H1 (cell line): ENCODE measurements at places on chromosomes 6 and 20. TPM values are rescaled to one million over a fixed set of nuclear protein-coding genes. Genes with fewer than 3 reads are reported as not detected.
A peak's percentile ranks its signal among the peaks of the same experiment; 100 is the strongest.

The ENPP3 gene
- not detected in 2 replicates for total RNA-seq

The FGD2 gene
- 0.19 and 0.32 TPM in 2 replicates for total RNA-seq

GRCh38 chr20:50121858-50122271, 8.9 kb upstream of the UBE2V1 start:
- H3K27me3 ChIP-seq = no peaks in the 10 kb centered on the region
- H3K27ac ChIP-seq = no peak overlapping the region
- H3K4me1 ChIP-seq = no peaks in the 10 kb centered on the region

DNA sequence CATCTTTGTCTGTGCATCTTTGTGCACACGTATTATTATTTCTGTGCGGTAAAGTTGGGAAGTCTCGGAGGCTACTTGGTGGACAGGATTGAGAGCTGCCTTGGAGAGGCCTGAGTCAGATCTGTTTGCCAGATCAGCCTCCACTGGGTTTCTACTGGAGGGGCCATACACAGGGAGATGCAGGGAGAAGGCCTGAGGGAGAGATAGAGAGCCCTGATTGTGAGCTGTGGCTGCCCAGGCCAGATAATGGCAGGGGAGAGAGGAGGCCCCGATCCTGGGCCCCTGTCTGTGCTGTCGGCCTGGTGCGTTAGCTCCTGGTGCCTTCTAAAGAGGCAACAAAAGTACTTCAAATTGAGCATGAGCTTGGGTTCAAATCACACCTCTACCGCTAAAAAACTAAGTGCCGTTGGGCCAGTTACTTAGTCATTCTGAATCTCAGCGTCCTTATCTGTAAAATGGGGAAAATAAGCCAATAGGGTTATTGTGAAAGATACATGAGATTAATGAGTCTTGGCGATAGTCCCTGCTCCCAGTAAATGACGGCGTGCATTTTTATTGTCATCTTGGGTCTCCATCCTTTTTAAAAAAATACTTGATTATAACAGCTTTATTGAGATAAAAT, 27.6 kb upstream of the ADA start:
- H3K36me3 ChIP-seq = no peaks in the 10 kb centered on the region
- H3K27ac ChIP-seq = no peak overlapping the region
- no peaks in the 10 kb centered on the region for H3K27me3 ChIP-seq
- H3K4me1 ChIP-seq = no peaks in the 10 kb centered on the region
- no peak overlapping the region for H3K4me3 ChIP-seq
- no peak for DNase-seq

The GNMT gene
- 1.8 TPM in 2 replicates for total RNA-seq

- no peak overlapping the region for H3K27ac ChIP-seq
- H3K27me3 ChIP-seq = no peaks in the 10 kb centered on the region
- H3K36me3 ChIP-seq = no peaks in the 10 kb centered on the region; the same call in 1 of the 2 replicates
- no peak for DNase-seq
- H3K4me1 ChIP-seq = peaks cover 10% of the 10 kb centered on the region; the same call in 1 of the 2 replicates
- H3K4me3 ChIP-seq = no peak overlapping the region
Measured at GRCh38 chr20:16942756-16943155, 194.6 kb downstream of the OTOR start.

GRCh38 chr6:11538052-11538818, 686 bp downstream of the TMEM170B start:
- peak; percentile 68 for DNase-seq
- H3K4me1 ChIP-seq = no peaks in the 10 kb centered on the region
- H3K27ac ChIP-seq = no peak overlapping the region
